NCI-H1048 (cell line): ENCODE measurements at places on chromosomes 11 and 22.

DNA sequence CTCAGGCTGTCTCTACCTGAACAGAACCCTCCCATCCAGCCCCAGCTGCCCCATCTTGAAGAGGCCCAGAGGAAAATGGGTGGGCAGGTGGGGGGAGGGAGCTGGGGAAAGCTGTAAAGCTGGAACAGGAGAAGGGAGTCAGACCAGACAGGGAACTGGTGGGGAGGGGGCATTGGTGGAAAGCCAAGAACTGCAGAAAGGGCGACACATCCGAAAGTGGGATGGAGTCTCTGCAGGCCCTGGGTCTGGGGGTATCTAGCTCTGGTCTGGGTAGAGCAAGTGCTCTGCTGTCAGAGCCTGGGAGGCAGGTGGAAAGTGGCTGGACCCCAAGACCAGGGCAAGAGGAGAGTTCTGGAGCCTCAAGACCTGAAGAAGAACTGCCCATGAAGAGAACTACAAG, 7.7 kb downstream of the TMPRSS13 start:
- DNase-seq, result no peak

GRCh38 chr11:33735271-33736147, 714 bp downstream of the CD59 start:
- no peak for DNase-seq

GRCh38 chr11:67351275-67352005, 1.9 kb downstream of the POLD4 start:
- no peak for DNase-seq

GRCh38 chr11:1397146-1397861, 7.6 kb downstream of the BRSK2 start:
- no peak for DNase-seq

DNA sequence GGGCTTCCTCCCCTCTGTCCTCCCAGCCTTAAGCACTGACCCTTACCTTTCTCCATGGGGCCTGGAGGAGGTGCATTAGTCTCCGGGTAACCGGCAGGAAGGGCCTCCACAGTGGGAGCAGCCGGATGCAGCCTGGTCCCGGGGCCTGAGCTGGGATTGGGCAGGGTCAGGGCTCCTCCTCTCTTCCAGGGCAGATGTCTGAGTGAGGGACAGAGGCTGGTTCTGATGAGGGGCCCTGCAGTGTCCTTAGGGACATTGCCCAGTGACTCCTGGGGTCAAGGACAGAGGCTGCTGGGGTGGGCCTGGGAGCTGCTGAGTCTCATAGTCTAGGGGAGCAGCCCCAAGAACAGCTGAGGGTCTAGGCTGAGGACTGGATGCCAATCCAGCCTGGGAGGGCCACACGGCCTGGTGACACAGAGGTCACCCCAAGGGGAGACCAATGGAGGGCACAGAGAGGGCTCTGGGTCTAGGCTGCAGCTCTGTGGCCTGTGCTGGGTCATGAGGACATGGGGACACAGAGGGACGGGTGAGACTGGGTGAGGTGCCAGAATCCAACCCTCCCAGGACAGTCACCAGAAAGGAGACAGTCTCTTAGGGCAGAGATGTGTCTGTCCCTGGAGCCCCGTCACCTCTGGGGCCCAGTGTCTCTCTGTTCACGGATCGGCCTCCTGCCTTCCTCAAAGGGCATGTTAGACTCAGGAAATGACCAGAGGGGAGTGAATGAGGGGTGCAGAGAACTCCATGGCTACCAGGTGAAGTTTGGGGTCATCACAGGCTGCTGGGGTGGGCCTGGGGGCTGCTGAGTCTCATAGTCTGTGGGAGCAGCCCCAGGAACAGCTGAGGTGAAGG, 6.5 kb downstream of the IGLL5 start:
- no peak for DNase-seq

GRCh38 chr11:68855205-68855981, 13.7 kb upstream of the CPT1A start:
- DNase-seq, result no peak

DNA sequence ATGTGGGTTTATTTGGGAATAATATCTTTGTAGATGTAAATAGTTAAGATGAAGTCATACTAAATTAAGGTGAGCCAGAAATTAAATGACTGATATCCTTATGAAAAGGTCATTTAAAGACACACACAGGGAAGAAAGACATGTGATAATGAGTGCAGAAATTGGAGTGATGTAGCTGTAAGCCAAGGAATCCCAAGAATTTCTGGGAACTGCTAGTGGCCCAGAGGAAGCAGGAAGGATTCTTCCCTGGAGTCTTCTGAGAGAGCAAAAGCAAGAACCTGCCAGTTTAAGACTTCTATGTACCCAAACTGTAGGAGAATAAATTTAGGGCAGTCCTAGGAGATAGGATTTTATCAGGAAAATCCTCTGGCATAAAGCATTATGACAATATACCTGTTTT, 66.9 kb downstream of the LRRC4C start:
- DNase-seq, result no peak

GRCh38 chr11:67261946-67262681, 4.2 kb upstream of the GRK2 start:
- DNase-seq, result no peak

- no peak for DNase-seq
Measured at GRCh38 chr22:17797721-17798559, 23.7 kb upstream of the BID start.

DNA sequence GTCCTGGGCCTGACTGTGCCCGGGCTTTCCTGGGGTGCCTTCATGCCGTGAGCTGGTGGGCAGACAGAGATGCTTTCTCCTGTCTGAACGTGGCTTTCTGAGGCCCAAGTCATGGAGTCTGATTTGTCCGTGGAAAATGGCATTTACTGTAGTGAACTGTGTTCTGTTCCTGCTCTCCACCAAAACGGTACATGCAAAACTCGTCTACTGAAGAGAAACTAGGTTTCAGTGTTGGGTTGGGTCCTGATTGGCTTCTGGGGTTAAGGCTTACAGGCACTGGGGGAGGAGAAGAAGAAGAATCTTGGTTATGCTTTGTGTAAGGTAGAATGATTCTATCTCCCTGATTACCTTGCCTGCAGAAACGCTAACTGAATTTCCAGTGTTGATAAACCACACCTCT, 541.7 kb downstream of the NTM start:
- no peak for DNase-seq

DNA sequence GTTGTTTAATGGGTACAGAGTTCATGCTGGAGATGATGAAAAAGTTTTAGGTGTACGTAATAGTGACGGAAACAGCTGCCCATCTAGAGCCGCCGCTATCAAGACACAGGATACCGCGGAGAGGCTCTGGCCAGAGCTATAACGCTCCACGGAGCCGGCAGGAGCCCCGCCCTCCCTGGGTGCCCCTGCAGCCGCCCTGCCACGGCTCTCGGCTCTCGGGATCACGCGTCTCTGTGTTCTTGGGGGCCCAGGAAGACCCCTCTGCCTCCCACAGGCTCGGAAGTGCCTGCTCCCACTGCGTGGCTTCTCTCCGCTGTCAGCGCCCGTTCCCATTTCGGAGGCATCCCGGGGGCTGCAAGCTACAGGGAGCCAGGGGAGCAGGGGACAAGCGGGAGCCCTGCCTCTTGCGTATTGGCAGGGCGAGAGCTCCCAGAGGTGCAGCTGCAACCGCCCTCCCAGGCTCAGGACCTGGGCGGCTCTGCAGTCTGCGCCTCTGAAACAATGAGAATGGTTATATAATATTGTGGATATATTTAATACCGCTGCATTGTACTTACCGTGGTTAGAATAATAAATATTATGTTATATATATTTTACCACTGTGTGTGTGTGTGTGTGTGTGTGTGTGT, 13.7 kb downstream of the GLYATL2 start:
- no peak for DNase-seq

GRCh38 chr11:20311444-20311843, 52.1 kb upstream of the HTATIP2 start:
- DNase-seq, result no peak

DNA sequence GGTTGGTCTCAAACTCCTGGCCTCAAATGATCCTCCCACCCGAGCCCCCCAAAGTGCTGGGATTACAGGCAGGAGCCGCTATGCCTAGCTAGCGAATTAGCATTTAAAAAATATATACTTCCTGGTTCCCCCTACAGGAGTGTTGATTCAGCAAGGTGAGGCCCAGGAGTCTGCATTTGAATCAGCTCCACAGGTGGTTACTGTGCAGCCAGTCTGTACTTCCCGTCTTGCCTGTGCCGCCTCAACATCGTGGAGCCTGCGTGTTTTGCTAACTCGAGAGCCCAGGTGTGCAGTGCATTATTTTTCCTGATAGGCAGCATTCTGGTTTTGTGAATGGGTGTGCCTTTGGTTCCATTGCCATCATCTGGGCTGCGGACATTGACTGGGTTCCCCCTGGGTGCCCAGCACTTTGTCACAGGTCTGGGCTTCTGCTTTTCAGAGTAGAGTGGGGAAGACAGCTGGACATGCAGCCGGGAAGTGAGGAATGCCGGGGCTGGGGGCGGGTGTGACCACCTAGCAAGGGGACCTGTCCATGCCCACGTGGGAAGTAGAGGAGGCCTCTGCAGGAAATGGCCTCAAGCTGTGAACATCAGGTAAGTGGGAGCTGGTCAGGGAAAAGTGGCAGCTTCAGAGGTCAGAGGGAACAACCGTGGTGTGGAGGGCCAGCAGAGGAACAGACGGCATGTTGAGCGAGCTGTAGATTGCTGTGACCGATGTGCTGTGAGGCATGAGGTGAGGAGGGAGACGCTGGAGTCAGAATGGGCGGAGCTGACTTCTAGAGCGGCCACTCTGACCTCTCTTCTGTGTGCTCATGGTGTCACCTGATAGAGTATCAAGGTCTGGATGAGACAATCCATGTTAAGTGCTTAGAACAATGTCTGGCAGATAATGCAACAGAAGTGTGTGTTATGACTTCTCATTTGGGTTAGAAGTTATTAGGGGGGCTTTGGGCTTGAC, 42.2 kb downstream of the PPFIA1 start:
- DNase-seq, result no peak
